ENCODE measurements at places on chromosomes 1 and 21. TPM values are rescaled to one million over a fixed set of nuclear protein-coding genes. Genes with fewer than 3 reads are reported as not detected.

The SLC2A5 gene
- 1.6 TPM for total RNA-seq

DNA sequence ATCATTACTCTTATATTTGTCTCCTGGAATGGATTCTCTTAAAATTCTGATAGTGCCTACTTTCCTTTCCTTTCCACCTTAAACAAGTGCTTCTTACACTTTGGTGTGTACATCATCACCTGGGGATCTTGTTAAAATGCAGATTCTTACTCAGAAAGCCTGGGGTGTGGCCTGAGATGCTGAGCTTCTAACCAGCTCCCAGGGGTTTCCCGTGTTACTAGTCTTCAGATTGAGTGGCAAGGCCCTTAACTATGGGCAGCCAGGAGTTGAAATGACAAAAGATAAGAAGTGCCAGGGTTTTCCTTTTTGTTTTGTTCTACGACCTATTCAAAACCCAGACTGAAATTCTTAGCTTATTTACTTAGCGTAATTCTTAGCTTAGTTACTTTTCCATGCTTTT is 159.2 kb downstream of the HFM1 start:
- no peak overlapping the region for H3K4me3 ChIP-seq
- DNase-seq, result no peak
- H3K27me3 ChIP-seq, result no peaks in the 10 kb centered on the region
- H3K36me3 ChIP-seq, result no peaks in the 10 kb centered on the region
- no peak overlapping the region for H3K27ac ChIP-seq

The COL8A2 gene
- total RNA-seq, result 7.0 TPM

DNA sequence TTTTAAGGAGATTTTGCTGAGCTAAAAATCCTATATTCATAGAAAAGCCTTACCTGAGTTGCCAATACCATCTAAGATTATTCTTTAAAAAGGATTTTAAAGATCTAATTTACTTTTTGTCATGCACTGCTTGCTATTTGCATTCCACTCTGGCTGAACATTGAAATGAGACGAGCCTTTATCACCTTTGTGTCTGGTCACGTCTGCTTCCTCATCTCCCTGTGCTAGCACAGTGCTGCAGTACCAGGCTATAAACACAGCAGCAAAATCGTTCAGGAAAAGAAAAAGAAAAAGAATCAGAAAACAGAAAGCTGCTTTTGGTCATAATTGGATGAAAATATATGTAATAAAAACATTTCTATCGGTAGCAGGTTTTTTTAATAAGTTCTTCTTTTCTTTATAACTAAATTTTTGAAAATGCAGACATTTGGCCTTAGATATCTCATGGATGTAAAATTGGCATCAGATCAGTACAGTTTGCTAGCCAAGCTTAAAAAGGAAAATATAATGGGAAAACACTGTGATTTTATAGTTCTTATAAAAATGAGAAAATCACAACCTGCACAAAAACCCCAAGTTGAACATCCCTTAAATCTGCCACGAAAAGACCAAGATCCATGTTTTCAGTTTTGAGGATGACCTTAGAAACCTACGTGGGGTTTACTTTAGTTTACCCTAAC is 735.7 kb upstream of the CXADR start:
- no peaks in the 10 kb centered on the region for H3K4me1 ChIP-seq
- DNase-seq, result no peak
- H3K27ac ChIP-seq, result no peak overlapping the region
- no peak overlapping the region for H3K4me3 ChIP-seq

DNA sequence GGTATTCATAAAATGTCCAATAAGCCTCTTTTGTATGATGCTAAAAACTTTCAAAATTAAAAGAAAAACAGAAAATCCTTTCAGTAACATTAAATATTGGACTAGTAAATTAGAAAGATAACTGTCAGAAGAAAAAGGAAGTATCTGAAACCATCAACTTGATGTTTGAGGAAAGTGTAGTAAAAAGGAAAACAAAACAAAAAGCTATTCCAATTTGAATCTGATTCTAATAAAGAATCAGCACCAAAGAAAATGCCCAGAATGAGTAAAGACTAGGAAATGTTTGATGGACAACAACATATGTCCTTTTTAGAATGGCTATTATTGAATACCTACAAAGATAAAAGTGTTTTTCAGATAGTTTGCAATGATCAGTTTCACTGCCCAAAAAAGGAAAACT is 79.9 kb upstream of the RBM34 start:
- H3K4me1 ChIP-seq, result no peaks in the 10 kb centered on the region
- no peak overlapping the region for H3K27ac ChIP-seq
- no peaks in the 10 kb centered on the region for H3K27me3 ChIP-seq
- H3K36me3 ChIP-seq, result no peaks in the 10 kb centered on the region

DNA sequence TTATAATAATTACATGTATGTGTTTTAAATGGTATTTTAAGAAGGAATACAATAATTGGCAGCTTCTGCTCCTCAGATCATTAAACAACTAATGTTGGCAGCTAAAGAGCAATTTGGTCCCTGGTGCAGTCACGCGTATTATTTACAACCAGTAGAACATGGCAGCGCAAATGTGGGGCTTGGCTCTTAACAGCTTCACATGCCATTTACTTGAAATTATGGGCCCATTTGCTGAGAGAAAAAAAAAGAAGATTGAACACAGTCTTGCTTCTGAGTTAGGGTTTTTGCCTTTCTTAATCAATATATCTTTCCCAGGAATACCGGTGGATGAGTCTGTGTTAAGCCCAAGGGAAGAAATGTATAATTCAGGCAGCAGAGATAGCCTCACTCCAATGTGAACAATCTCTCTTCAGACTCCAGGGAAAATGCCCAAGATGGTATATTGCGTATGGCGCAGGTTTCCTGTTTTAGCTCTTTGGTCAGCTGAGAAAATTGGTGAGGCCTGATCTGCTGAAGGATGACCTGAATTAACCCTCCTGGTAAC is 174.5 kb downstream of the DISC1 start:
- no peaks in the 10 kb centered on the region for H3K27me3 ChIP-seq
- no peak overlapping the region for H3K27ac ChIP-seq
- DNase-seq, result no peak
- no peak overlapping the region for H3K4me3 ChIP-seq
- H3K4me1 ChIP-seq, result peaks cover 17% of the 10 kb centered on the region

DNA sequence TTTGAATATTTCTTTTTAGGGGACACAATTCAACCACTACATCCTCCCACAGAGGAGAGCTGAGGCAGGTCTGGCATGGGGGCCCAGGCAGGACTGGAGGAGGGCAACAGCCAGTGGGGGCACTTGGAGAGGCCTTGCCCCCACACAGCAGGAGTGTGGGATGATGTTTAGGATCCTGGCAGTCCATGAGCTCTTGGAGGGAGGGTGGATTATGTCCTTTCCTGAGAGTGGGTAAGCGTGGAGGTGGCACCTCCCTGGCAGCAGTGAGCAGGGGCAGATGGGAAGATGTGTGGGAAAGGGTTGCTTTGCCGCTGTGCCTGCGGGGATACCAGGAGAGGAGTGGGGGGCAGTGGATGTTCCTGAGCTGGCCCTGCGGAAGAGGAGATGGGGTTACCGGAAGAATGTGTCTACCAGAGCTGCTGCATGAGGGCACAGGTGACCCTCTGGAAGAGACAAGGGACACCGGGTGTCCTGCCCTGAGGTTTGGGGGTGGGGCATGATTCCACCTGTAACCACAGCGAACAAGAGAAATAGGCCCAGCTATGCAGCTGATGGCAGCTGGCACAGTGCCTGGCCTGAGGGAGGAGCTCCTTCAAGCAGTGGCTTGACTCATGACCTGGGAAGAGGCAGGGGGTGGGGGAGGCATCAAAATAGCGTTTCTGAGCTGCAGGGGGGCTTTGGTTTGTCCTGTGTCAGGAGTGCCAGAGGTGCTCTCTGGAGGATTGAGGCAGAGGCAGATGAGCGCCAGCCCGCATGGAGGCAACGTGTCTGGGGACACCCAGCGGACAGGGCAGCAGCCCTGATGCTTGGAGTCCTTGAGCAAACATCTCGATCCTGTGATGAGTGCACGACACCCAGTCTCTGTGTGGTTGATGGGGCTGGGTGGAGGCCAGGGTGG is 123.9 kb upstream of the TMPRSS2 start:
- H3K27me3 ChIP-seq, result no peaks in the 10 kb centered on the region
- no peaks in the 10 kb centered on the region for H3K36me3 ChIP-seq
- no peak overlapping the region for H3K4me3 ChIP-seq
- DNase-seq, result no peak
- no peak overlapping the region for H3K27ac ChIP-seq

DNA sequence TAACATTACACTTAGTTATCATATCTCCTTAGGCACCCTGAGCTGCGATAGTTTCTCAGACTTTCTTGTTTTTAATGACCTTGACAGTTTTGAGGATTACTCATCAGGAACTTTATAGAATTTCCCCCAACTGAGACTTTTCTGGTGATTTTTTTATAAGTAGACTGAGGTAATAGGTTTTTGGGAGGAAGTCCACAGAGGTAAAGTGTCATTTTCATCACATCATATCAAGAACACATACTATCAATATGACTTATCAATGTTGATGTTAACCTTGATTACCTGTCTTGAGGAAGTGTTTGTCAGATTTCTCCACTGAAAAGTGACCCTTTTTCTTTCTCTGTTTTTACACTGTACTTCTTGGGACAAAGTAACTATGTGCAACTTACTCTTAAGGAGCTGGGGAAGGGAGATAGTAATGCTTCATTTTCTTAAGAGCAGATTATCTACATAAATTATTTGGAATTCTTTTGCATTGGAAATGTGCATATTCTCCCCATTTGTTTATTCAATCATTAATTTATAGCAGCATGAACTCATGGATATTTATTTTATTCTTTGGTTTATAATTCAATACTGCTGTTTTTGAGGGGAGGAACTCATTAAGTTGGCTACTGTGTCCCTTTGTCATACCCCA is 72.8 kb upstream of the HSD17B7 start:
- H3K36me3 ChIP-seq, result no peaks in the 10 kb centered on the region
- no peak overlapping the region for H3K4me3 ChIP-seq
- DNase-seq, result no peak
- H3K27ac ChIP-seq, result no peak overlapping the region
- H3K4me1 ChIP-seq, result peaks cover 1% of the 10 kb centered on the region
- no peaks in the 10 kb centered on the region for H3K27me3 ChIP-seq

- H3K36me3 ChIP-seq, result no peaks in the 10 kb centered on the region
- peaks cover 9% of the 10 kb centered on the region for H3K4me1 ChIP-seq
- DNase-seq, result no peak
- peaks cover 97% of the 10 kb centered on the region for H3K27me3 ChIP-seq
- H3K27ac ChIP-seq, result no peak overlapping the region
- H3K4me3 ChIP-seq, result no peak overlapping the region
Observed at GRCh38 chr1:156682166-156682890, 5.1 kb upstream of the NES start.

The CLDN19 gene
- not detected for total RNA-seq

All from left lung (tissue), 14 donors.